ENCODE measurements at places on chromosomes 1 and 21.

DNA sequence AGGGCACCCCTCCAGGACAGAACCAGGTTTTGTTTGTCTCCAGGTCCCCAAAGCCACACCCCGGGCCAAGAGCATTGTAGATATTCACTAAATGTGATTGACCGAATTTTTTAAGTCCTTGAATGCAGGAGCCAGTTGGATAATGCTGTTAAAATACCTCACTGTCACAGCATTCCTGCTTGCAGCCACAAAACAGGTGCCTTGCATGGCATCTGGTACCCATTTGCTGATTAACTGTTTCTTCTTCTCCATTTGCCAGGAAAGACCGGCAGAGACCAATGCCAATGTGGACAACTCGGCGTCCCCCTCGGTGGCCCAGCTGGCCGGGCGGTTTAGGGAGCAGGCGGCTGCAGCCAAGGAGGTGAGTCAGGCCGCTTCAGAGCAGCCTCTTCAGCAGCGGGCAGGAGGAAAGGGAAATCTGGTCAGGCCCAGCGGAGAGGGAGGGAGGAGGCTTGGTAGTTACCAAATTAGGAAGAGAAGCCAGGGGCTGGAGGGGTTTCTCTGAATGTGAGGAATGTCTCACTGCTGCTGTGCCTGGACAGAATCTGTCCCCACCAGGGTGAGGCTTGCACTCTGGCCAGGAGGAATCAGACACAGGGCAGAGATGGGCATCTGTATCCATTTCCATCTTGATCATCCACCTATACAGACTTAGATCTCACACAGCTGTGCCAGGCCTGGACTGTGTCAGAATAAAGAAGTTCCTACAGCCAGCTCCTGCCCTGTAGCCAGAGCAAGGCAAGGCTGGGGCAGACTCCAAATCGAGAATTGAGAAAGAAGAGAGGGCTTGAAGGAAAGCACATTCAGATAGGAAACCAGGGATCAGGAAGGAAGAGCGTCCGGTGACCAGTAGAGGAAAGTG, 37.9 kb upstream of the MPZL1 start:
- no peak overlapping the region for H3K27ac ChIP-seq
- no peaks in the 10 kb centered on the region for H3K36me3 ChIP-seq
- peaks cover 2% of the 10 kb centered on the region for H3K4me1 ChIP-seq
- H3K27me3 ChIP-seq = peaks cover 28% of the 10 kb centered on the region
- DNase-seq = no peak
- no peak overlapping the region for H3K4me3 ChIP-seq

- no peaks in the 10 kb centered on the region for H3K4me1 ChIP-seq
- no peaks in the 10 kb centered on the region for H3K27me3 ChIP-seq
Observed at GRCh38 chr1:166511761-166512160, 327.5 kb upstream of the POGK start.

- H3K4me3 ChIP-seq = no peak overlapping the region
- no peaks in the 10 kb centered on the region for H3K4me1 ChIP-seq
- DNase-seq = no peak
- H3K36me3 ChIP-seq = no peaks in the 10 kb centered on the region
- H3K27me3 ChIP-seq = no peaks in the 10 kb centered on the region
Observed at GRCh38 chr1:177392336-177392735, 221.6 kb downstream of the BRINP2 start.

DNA sequence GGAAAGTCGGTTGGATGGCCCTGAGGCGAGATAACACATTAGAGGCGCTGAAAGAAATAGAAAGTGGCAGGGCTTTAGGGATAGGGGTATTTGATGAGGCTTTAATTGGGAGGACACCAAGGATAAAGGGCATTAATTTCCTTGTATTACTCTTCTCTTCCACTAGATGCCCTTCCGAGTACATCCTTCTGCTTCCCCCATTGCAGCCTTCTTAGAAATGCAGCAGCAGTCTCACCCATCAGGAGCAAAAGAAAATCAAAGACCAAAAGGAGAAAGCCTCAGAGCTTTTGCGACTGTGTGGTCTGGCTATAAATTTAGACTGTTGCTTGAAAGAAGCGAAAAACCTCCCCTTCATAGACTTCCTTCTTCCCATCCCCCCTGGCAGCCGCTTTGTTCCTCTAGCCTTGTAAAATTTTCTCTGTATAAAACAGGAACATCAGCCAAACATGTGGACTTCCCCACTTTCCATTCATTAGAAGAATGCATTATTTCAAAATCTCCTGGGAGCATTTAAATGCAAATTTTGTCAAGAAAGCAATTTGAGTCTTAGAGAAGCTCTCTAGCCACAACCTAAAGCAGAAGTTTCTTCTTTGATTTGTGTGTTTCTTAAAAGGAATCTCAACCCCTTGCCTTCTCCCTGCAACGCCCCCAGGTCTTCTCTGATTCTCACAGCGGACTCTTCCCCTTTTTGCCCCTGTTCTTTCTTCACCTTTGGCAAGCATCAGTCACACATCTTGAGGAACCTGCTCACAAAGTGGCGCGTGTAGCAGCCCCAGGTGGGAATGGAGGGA, 76.6 kb downstream of the NDUFS5 start:
- no peak overlapping the region for H3K27ac ChIP-seq
- no peaks in the 10 kb centered on the region for H3K27me3 ChIP-seq
- no peak for DNase-seq
- no peaks in the 10 kb centered on the region for H3K36me3 ChIP-seq
- no peak overlapping the region for H3K4me3 ChIP-seq

- H3K27ac ChIP-seq = no peak overlapping the region
- H3K36me3 ChIP-seq = peaks cover 5% of the 10 kb centered on the region
- peaks cover 5% of the 10 kb centered on the region for H3K4me1 ChIP-seq
- H3K27me3 ChIP-seq = no peaks in the 10 kb centered on the region
- H3K4me3 ChIP-seq = no peak overlapping the region
Observed at GRCh38 chr1:77830946-77831345, 51.5 kb downstream of the MIGA1 start.
